ENCODE measurements at places on chromosomes 4 and X.

DNA sequence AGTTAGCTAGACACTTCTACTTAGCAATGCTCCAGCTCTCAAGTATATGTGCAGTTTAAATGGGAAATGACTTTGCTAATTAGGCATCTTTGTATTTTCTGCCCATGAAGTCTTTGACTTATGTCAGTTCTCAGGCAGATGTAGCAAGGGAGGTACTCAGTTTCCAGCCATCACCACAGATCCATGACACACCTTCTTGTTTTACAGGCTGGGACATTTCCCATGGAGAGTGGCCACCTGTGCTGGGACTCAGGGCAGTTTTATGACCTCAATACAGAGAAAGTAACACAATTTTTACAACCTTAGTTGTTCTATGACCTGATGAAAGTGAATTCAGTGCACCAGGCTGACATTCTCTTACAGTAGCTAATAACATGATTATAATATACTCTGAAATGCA lies 280.7 kb upstream of the GK2 start:
- no peak for DNase-seq

DNA sequence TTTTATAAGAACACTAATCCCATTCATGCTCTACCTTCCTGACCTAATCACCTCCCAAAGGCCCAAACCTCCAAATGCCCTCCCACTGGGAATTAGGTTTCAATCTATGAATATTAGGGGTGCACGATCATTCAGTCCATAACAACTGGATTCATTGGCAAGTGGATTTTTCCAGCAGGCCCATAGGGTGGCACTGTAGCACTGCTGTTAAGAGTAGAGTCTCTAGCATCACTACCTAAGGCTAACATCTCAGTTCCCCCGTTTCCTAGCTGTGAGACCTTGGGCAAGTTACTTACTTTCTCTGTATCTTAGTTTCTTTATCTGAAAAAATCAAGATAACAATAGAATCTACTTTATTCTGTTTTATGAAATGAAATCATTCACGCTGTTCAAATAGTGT lies 315.8 kb downstream of the STIM2 start:
- DNase-seq: no peak

- DNase-seq: no peak
Observed at GRCh38 chrX:57172544-57172943, 35.3 kb upstream of the SPIN2A start.

DNA sequence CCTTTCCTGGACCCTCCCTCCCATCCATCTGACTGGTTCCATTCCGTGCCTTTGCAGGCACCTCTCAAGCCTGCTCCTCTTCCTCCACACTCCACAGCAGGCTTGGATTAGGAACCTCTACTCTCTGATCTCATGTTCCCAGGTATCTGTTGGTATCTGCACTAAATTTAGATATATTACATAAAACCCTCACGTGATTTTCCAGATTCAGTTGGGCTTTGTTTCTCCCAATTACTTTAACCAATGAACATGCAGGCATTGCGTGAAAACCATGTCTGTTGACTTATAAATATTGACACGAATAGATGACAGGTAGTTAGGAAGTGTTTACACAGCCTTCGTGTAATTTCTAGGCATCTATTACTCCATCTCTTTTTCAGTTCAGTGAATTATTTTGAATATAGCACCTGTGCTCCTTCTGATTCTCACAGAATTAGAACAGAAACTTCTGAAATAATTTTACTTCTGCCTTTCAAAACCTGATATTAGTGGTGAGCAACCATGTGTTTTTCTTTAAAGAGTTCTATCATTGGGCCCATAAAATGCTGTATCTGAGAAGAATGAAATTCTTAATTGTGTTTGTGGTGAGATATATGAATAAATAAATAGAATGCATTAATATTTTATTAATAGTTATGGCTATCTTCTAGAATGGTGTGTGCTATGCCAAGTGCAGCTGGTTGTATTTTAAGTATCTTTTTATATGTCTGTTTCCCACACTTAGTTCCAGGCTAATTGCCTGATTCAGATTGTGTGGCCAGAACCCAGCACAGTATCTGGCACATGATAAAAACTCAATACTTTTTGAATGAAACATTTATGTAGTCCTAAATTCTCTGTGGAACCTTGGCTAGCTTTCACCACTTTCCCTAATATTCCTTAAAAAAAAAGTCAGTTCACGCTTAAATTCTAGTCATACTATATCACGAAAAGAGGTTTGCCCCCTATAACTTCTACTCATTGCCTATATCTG lies 304.8 kb downstream of the QDPR start:
- DNase-seq: no peak

- DNase-seq: no peak
Observed at GRCh38 chr4:78355306-78355705, 196.3 kb upstream of the ANXA3 start.

- DNase-seq: no peak
Observed at GRCh38 chr4:76679691-76680090, 218.3 kb downstream of the SOWAHB start.

DNA sequence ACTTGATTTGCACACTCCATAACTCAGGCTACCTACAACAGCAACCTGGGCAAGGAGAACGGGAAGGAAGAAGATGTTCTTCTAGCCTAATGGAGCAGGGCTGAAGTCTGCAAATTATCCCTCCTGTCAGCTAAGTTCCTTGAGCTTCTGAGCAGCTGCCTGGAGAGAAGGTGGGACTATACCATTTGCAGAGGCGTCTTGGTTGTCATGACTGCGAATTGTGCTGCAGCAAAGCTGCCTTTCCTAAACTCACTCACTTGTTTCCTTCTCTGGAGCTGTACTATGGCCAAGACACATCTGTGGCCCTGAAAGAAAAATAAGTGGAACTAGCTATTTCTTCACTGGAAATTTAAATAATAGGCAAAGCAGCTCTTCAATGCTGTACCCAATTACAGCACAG lies 682.4 kb upstream of the GRIA3 start:
- no peak for DNase-seq

DNA sequence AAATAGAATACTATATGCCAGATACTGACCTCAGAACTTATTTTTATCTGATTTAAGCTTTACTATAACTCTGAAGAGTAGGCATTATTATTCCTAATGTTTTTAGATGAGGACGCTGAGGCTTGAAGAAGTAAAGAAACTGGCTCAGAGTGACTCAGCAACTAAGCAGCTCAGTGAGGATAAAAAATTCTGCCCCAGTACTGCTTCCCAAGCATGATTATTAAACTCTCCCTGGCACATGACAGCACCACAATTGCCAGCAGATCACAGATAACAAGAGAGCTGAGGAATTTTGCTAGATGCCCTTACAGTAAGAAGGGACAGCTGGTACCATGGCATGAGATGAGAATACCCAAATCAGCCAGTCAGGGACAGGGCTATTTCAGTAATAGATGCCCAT lies 219.4 kb downstream of the NKX6-1 start:
- no peak for DNase-seq

DNA sequence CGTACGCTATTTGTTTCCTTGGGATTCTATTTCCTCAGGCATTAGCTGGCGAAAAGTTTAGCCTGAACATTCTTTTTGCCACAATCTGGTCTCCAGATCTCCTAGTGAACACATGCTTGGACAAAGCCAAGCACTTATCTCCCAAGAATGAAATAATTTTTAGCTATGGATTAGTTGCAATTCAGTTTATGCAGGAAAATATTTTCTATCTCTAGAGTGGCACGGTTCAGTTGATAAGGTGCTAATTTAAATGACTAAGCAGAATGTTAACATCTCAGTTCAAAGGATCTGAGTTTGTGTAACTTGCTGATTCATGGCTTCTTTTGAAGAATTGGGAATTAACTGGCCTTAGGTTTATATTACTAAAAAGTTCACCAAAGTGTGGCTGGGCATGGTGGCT lies 58.1 kb upstream of the JADE1 start:
- no peak for DNase-seq

DNA sequence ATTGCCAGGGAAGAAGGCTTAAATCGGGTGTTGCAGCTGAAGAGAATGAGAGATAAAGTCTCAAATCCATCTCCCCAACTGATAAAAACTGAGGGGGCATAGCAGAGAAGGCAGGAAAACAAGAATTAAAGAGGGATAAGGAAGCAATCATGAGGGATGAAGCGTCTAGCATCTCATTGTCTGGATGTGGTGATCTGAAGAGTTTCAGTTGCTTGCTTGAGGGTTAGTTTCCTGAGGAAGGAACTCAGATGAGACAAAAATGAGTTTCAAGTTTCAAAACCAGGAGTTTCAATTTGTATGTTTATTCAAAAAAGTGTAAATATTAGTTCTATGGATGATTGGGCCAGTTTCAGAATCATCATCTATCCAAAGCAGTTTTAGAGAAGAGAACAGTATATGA lies 496.9 kb downstream of the RAB28 start:
- no peak for DNase-seq

GRCh38 chrX:125103693-125104092 lies 216.0 kb upstream of the TEX13C start:
- DNase-seq: no peak
